ENCODE measurements at places on chromosomes 7 and 10. TPM values are rescaled to one million over a fixed set of nuclear protein-coding genes. Genes with fewer than 3 reads are reported as not detected.

DNA sequence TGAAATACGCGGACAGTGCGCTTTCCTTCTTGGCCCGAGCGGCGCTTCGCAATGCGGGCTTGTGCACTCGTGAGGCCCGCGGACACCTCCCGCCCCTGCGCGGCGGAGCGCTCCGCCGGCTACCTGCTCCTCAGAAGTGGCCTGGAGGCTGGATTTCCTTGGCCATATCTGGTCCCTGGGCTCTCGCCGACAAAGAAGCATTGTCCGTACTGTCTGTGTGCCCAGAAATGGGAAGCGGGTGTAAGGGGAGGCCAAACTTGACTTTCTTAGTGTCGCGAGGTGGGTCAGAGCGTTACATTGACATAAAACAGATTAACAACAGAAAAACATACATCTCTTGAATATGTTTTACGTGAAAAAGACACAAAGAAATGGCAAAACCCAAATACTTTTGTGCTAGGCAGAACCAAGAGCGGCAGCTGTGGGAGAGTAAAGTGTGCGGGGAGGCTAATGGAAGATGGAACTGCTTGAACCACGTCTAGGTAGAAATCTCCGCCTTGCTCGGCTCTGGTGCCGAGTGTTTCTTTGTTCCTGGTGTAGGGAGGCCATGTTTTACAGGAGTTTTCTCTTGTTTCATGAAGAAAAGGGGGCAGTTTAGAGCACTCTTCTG is 1.4 kb downstream of the LANCL2 start:
- peak; percentile 17 for ATAC-seq

The DRGX gene
- total RNA-seq = not detected

DNA sequence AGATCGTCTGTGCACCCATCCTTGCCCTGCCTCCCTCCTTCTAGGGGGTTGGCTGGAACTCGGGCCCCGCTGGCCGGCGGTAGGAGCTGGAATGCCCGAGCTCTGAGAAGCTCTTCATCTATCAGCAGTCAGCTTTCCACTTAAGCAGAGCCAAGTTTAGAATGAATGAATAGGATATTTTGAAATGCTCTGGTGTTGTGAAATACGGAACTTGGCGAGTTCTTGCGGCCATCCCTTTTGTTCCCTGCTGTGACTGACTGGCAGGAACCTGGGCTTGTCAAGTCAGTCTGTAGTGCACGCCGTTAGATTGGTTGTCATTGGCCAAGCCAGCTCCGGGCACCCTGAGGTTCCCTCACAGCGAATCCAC is 33.3 kb downstream of the FOXK1 start:
- peak; percentile 91 for ATAC-seq

DNA sequence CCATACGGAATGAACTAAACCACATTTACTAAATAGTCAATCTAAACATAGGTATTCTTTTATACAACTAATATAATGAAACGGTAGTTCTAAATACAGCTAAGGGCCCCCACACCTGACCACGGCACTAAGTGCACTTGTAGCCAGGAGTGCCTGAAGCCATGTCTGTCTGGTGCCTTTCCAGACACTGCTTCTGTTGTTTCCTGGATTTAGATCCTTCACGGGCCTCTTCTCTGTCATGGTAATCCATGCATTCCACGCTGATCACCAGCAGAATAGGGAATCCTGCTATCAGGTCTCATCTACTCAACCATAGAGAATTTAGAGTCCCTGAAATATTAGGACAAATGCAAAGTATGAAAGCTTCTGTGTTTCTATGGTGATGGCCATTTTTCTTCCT is 37.8 kb downstream of the OSBPL3 start:
- ATAC-seq = no peak

The PRKAR2B gene
- 1.2 TPM for total RNA-seq

DNA sequence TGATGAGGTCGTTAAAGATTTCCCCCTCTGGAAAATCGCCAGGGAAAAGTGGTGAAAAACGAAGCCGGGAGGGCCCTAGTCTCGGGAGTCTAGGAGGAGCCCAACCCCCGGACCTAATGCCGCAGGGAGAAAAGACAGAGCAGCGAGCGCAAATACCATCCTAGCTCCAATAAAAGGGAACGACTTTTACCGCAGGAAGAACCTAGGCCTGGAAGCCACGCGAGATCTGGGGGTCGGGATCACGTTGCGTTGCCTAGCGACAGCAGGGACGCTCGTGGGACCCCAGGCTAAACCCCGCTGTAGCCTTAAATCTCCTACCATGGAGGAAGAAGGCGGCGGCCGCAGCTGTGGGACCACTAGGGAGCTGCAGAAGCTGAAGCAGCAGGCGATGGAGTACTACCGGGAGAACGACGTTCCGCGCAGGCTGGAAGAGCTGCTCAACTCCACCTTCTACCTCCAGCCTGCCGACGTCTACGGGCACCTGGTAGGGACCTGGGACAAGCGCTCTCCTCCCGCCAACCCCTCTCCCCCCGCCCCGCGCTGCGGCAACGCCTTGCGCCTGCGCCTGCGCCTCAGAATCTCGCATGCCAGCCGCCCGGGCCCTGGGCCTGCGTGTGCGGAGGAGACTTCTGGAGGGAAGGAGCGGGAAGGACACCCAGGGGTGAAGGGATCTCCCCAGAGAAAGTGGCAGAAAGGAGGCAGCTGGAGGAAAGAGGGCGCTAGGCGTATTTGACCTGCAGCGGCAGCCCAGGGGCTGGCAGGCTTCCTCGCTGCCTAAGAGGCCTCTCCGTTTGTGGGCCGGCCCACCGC is at the start of gene ENO4:
TSS of gene ENO4 (plus strand) at position 252 of the 810 bp plus-strand sequence. CDS start at position 320, 68 bp downstream.
- peak; percentile 93 for ATAC-seq

GRCh38 chr7:70607759-70608158 is 524.2 kb upstream of the GALNT17 start:
- ATAC-seq = no peak

GRCh38 chr7:73349763-73350162 is 21.8 kb downstream of the FKBP6 start:
- no peak for ATAC-seq

GRCh38 chr10:132645247-132645530 is 107.6 kb downstream of the INPP5A start:
- no peak for ATAC-seq

- ATAC-seq = no peak
These were observed 222.9 kb upstream of the AGK start for GRCh38 chr7:141328290-141328689.

GRCh38 chr10:110081911-110082310 is 74.1 kb downstream of the ADD3 start:
- peak; percentile 41 for ATAC-seq

The DAGLB gene
- total RNA-seq = 11.2 TPM

The CALCR gene
- not detected for total RNA-seq

DNA sequence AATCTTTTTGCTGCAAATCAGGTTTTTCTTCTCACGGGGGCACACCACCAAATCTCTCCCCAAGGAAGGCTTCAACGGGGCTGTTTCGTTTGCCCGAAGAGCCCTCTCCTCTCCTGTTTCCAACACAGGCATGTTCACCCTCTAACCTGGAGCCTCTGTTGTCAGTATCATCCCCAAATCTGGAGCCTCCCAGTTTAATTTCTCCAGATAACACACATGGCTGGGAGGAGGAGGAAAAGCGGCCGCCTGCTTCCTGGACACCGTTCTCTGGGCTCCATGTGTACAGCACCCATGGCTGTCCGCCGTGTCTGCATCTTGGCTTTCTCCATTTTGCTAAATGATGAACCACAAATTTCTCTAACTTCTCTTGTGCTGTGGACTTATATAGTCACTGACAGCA is 214.5 kb downstream of the DIP2C start:
- no peak for ATAC-seq

- no peak for ATAC-seq
These were observed 130.9 kb downstream of the SND1 start for GRCh38 chr7:127782654-127783559.

GRCh38 chr10:21494191-21495001 is 31.1 kb downstream of the SKIDA1 start:
- ATAC-seq = peak; percentile 26

The NUTM2A gene
- 0.40 TPM for total RNA-seq

DNA sequence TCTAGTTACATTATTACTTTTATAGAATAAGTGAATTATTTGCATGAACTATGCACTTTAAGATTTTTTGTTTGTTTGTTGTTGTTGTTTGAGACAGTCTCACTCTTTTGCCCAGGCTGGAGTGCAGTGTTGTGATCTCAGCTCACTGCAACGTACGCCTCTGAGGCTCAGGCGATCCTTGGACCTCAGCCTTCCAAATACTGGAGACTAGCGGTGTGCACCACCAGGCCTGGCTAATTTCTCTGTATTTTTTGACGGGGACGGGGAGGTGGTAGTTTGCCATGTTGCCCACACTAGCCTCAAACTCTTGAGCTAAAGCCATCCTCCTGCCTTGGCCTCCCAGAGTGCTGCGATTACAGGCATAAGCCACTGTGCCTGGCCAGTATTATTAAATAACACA is 29.2 kb downstream of the KCND2 start:
- no peak for ATAC-seq

GRCh38 chr10:71611131-71611530 is 108.4 kb downstream of the C10orf105 start:
- ATAC-seq = no peak

GRCh38 chr7:1761097-1761496 is 91.0 kb downstream of the ELFN1 start:
- ATAC-seq = no peak

Measured in esophagus mucosa (tissue), 1 donor.